ENCODE measurements at places on chromosomes 6 and 20. TPM values are rescaled to one million over a fixed set of nuclear protein-coding genes. Genes with fewer than 3 reads are reported as not detected.

Gene MYLK4
- total RNA-seq, result 0.69 TPM

Gene MATN4
- not detected for total RNA-seq

Gene GABBR1
- 50.2 TPM for total RNA-seq

Gene KCNK16
- not detected for total RNA-seq

Gene RBBP8NL
- not detected for total RNA-seq

Gene TMEM244
- not detected for total RNA-seq

Gene HLA-DQA2
- not detected for total RNA-seq

Gene WFDC2
- total RNA-seq, result 0.95 TPM

Gene SRSF12
- 5.1 TPM for total RNA-seq

Gene LGSN
- not detected for total RNA-seq

Gene PGC
- not detected for total RNA-seq

Gene BMP2
- total RNA-seq, result 343 TPM

Gene MED23
- 16.8 TPM for total RNA-seq

Gene LCA5
- 3.5 TPM for total RNA-seq

Gene SIRPB1
- total RNA-seq, result not detected

Gene BPIFB4
- total RNA-seq, result not detected

Gene INSM1
- total RNA-seq, result not detected

Gene MAS1
- total RNA-seq, result not detected

Gene HLA-DOB
- total RNA-seq, result not detected

Gene SMOC2
- 2.9 TPM for total RNA-seq

GRCh38 chr20:42652266-42652665 is 537.4 kb downstream of the PTPRT start:
- DNase-seq, result no peak

- DNase-seq, result peak; percentile 50
Observed at GRCh38 chr6:154683756-154684523, 49.3 kb upstream of the SCAF8 start.

GRCh38 chr20:15491575-15491974 is 1081.7 kb downstream of the KIF16B start:
- no peak for DNase-seq

- no peak for DNase-seq
Observed at GRCh38 chr20:5652626-5653553, 97.3 kb upstream of the SHLD1 start.

- no peak for DNase-seq
Observed at GRCh38 chr6:139406577-139407343, 32.3 kb upstream of the CITED2 start.

DNA sequence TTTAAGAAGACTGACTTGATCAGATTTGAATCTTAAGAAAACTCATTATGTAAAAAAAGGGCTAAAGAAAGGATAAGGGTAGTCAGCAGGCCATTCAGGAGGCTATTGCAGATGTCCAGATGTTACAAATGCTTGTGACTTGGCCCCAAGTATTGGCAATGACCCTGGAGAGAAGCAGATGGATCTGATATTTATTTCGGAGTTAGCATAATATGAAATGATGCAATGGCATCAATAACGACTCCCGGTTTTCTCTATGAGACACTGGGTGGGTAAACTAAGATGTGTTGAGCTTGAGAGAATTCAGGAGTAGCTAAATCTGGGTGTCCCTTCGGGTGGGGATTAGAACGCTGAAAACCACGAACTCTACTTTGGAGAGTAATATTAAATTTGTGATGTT is 149.7 kb downstream of the LAMA2 start:
- no peak for DNase-seq

- DNase-seq, result no peak
Observed at GRCh38 chr20:43975096-43975768, 60.6 kb downstream of the TOX2 start.

DNA sequence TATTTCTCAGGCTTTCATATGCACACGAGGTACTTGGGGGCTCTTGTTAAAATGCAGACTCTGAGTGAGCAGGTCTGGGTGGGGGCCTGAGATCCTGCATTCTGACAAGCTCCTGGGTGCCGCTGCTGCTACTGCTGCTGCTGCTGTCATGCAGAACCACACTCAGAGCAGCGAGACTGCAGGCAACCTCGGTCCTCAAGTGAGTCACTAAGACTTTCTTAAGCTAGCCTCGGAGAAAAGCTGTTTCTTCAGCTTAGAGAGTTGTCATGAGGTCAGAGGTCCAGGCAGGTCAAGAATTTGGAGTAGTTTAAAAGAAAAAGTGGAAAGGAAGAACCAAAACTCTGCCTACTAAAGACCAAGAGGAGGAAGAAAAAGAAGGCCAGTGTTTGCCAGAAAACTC is 92.9 kb downstream of the SPTLC3 start:
- no peak for DNase-seq

DNA sequence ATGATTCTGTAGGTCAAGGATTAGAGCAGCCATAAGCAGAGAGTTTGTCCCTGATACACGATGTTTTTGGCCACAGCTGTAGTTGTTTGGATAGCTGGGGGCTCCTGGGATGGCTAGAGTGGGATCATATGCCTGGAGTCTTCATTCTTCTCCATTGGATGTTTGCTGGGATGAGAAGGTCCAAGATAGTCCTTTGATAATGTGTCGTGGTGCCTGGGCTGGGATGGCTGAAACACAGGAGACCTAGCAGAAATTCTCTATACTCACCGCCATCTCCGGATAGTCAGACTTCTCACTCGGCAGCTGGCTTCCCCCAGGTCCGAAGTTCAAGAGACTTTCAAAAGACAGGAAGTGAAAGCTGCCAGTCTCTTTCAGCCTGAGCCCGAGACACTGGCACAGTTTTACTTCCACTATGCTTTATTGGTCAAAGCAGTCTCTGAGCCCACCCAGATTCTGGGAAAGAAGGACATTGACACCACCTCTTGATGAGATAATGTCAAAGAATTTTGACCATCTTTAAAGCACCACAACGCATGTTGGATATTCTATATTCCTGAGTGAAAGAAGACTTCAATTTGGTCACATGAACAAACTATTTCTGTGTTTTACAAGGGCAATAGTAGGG is 16.0 kb downstream of the MARCKS start:
- no peak for DNase-seq

GRCh38 chr20:2888224-2888955 is 15.1 kb downstream of the PTPRA start:
- no peak for DNase-seq

GRCh38 chr6:328136-328670 is 35.9 kb downstream of the DUSP22 start:
- DNase-seq, result no peak

- DNase-seq, result no peak
Observed at GRCh38 chr6:27978705-27979104, 21.7 kb downstream of the OR2B6 start.

GRCh38 chr6:3421143-3421542 is 35.7 kb downstream of the SLC22A23 start:
- no peak for DNase-seq

GRCh38 chr6:52328303-52328662 is 33.7 kb upstream of the PAQR8 start:
- no peak for DNase-seq

DNA sequence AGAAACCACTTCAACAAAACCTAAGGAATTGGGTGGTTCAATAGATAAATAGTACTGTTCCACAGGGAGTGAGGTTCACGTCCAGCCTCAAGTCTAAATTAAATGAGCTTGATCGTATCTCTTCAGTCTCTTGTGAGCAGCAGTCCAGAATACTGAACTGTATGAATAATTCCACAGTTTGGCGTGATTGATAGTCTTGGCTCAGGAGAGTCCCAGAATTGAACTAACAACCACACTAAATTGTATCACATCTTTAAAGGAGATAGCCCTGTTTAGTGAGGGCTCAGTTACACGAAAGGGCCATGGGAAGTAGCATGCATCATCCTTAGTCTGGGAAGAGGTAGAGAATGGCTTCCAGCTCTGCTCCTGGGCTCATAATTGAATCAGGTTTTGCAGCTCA is 224.6 kb downstream of the PACRG start:
- DNase-seq, result no peak

All from cardiac muscle cell (in vitro differentiated cells and primary cell).